ENCODE measurements at places on chromosomes 5 and 9.

DNA sequence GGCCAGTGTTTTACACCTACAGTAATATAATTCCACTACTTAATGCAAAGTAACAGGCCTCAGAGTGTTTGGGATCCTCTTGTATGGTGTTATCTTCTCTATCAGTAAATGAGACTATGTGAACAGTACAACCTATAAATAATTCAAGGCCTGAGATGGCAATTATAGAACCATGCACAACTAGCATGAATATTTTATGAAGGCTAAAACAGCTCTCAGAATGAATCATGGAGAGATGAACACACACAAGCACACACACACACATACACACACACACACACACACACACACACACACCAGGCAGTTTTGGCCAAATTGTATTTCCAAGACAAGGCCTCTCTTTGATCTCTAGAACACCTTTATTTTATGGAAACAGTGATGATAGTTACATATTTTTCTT is 224.9 kb downstream of the EBF1 start:
- no peak for DNase-seq

- no peak for DNase-seq
Measured at GRCh38 chr5:51487952-51488351, 104.7 kb downstream of the ISL1 start.

DNA sequence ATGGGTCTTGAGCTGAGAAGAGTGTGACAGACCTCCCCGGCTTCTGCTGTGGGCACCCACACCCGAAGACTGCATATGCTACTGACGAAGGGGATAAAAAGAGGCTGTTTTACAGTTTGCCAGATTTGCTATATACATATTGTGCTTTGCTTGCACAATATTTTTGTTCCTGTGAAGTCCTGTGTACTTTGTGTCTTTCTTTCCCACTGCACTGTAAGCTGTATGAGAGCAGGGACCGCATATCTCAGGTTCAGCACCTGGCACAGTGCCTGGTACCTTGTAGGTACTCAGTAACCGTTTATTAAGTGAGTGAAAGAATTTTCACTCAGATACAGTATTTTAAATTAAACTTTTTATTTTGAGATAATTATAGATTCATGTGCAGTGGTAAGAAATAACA is 8.2 kb upstream of the GARNL3 start:
- DNase-seq, result no peak

- DNase-seq, result no peak
Measured at GRCh38 chr5:131634238-131634637, 791 bp downstream of the RAPGEF6 start.

- no peak for DNase-seq
Measured at GRCh38 chr9:75063556-75064305, 24.2 kb downstream of the NMRK1 start.

DNA sequence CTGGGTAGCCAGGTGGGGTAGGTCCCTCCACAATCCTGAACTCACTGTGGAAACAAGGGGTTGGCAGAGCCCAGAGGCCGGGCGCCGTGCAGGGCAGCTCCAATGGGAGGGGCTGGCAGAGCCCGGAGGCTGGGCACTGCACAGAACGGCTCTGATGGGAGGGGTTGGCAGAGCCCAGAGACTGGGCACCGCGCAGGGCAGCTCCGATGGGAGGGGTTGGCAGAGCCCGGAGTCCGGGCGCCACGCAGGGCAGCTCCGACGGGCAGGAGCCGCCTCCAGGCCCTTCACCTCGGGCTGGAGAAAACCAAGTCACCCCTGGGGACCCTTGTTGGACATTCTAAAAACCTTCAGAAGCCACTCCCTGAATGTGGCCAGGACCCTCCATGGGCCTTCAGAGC is 9.3 kb downstream of the NACC2 start:
- DNase-seq, result no peak

DNA sequence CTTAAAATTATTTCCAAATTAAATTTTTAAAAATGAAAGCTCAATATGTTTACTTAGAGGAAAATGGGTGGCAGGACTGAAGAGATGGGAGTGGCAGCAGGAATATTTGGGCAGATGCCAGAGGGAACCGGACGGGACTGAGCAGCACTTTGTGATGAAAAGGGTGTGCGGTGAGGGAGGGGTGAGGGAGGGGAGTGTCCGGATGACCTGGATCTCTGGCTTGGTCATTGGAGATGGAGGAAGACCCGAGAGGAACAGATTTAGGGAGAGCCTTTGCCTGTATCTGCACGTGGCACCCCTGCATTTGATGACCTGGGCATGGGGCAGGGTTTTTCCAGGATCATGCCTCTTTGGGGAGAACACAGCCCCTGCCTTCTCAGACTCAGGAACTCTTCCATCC is 201.1 kb upstream of the MVB12B start:
- DNase-seq, result no peak

DNA sequence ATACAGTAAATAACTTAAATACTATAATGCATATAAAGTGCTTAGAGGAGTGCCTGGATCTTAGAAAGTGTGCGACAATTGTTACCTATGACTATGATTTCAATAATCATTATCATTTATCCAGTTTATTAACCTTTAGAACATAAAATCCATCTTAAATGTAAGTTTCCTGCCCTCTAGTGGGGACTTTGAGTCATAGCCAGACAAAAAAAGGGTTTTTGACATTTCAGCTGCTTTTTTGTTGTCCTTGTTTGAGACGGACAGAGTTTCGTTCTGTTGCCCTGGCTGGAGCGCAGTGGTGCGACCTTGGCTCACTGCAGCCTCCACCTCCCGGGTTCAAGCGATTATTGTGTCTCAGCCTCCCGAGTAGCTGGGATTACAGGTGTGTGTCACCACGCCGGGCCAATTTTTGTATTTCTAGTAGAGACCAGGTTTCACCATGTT is 9.7 kb upstream of the C9orf152 start:
- no peak for DNase-seq

DNA sequence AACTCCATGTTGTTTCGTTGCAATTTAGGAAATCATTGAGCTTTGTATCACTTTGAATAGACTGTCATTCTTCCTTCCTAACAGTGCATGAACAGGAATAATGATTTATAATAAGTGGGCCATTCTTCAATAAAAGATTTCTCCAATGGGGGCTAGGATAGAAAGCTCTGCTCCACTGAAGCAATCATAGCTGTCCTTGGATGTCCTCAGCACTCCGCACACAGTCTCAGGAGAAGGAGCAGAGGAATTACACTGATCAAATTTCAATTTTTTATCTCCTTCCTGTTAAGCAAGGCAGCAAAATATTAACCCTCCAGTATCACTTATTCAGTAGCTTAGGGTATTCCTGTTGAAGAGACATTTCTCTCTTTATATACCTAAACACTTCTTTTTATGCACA is 532.7 kb upstream of the ST8SIA4 start:
- DNase-seq, result no peak

DNA sequence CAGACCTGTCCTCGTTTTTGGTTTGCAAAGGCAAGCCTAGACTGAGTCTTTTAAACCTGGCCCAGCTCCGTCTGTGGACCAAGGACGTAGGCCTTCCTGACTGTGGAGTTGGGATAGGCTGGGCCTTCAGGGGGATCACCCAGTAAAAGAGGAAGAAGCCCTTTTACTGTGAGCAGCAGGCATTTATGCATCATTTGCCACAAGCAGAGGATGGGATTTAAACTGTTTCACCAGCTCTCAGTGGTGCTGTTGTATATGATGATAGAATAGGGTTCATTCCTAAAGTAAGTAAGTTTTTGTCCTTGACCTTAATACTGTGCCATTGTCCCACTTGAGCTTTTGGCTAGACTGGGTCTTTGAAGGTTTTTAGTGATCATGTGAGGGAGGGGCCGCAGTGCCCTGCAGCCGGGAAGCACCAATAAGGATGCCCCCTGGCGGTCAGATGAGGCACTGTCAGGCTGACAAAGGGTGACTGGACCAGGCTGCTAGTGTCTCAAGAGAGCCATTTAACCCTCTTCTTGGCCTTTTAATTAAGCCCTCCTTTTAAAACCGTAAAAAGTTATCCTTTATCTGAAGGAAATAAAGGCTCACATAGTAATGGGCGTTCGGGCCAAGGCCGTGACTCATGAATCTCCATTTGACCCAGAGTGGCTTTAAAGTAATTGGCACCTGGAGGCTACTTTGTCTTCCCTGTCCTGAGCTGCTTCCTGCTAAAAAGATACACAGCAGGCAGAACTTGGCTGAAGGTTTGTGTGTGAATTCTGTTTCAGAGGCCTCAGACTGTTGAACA is 74.0 kb downstream of the UBAP1 start:
- DNase-seq, result no peak

GRCh38 chr5:103866169-103866568 is 303.6 kb upstream of the NUDT12 start:
- no peak for DNase-seq

DNA sequence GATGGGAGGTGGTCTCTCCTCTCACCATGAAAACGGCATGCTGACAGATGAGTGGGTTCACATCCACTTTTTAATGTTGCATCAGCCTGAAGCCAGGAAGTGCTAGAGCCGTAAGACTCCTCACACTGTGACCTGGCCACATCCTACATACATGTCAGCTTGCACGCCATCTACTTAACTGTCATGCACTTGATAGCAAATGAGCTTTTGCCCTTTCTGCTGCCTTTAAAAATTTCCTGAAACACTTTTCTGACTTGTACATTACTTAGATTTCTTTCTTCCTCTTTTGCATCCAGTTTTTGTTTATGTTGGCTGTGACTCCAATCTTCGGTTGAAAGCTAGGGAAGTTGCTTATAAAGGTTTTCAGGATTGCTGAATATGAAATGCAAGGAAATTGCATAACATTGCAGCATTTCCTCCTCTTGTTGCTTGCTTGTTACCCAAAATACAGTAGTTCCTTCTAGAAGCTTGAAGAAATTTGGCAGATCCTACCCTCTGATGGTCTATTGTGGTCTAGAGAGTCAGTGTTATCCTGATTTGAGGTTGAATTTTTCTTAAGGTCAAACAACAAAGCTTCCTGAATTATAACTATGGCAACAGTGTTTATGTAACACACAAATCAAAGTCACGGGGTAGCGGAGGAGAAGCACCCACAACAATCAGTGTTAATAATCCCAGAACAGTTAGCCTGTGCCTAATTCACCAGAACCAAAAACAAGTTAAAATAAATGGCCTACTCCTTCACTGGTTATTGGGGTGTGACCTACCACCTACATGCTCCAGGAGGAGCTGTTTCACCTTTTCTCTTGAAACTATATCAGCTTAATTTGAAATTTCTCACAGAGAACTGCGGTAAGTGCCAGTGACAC is 232.5 kb downstream of the ARHGAP26 start:
- DNase-seq, result no peak

DNA sequence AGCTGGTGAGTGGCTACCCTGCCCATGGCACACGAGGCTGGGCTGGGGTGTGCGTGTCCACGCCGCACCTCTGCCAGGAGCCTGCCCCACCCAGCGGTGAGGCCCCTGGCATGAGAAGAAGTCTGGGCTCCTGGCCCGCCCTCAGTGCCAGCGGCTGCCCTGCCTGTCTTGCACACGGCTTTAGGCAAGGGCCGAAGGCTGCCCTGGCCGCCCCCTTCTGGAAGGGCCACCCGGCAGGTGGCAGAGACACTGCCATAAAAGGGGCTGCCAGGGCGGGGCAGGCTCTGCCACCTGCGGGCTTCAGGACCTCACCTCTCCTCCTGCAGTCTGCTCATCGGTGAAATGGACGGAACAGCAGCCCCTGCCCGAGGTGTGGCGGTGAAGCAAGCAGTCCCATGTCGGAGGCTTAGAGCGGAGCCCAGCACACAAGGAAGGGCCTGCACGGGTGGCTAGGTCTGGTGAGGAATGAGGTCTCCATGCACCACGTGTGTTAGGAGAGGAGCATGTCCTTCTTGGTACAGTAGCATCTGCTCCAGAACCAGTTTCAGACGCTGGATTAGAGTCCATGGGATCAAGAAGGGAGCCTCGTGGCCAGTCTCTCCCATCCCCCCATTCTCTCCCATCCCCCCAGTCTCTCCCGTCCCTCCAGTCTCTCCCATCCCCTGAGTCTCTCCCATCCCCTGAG is 34.8 kb upstream of the TMEM250 start:
- DNase-seq, result no peak

- DNase-seq, result no peak
Measured at GRCh38 chr5:67390935-67391334, 194.3 kb upstream of the CD180 start.

GRCh38 chr5:155024015-155024414 is 10.5 kb downstream of the KIF4B start:
- no peak for DNase-seq

DNA sequence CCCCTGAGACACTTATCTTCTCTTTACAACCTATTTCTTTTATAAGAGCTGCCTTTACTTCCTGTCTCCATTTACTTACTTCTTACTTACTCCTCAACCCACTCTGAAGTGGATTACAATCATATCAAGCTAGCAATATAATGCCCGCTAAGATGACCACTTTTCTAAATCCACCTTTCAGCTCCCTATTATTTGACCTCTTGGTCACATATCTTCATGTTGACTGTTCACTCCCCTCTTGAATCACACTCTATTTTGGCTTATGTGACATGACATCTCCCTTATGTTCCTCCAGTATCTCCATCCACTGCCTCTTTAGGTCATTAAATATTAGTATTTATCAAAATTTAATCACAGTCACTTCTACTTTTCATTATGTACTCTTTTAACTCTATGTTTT is 255.3 kb upstream of the TRPC7 start:
- no peak for DNase-seq

DNA sequence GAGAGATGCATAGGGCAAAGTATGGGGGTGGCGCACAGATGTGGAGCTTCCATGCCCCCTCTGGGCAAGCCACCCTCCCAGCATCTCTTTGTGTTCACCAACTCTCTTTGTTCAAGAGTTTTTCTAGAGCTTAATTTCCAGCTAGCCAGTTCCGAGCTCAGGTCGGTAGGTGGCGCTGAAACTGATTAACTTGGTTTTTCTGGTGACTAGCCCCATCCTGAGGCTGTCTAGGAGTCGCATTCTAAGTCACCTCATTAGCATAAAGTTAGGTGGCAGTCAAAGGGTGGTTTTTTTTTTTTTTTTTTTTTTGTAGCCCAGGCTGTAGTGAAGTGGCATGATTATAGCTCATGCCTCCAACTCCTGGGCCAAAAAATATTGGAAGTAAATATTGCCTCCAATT is 476.4 kb downstream of the KDM4C start:
- DNase-seq, result no peak

GRCh38 chr9:112772215-112772509 is 21.6 kb downstream of the SNX30 start:
- no peak for DNase-seq

GRCh38 chr5:54457094-54457862 is 1.8 kb downstream of the HSPB3 start:
- no peak for DNase-seq

GRCh38 chr5:102958481-102959011 is 161.4 kb downstream of the GIN1 start:
- no peak for DNase-seq

DNA sequence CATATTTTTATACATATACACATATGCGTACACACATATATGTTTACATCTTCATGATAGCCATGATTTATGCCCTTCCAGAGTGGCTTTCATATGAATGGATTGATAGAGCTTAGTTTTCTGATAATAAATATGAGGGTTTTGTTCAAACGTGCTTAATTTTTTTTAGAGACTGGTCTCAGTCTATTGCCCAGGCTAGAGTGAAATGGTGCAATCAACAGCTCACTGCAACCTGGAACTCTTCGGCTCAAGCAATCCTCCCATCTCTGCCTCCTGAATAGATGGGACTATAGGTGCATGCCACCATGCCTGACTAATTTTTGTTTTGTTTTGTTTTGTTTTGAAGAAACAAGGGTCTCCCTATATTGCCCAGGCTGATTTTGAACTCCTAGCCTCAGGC is 48.6 kb upstream of the ZSWIM6 start:
- DNase-seq, result no peak

GRCh38 chr5:168779333-168779732 is 200.2 kb upstream of the PANK3 start:
- DNase-seq, result no peak

GRCh38 chr9:15136646-15137045 is 170.4 kb downstream of the TTC39B start:
- no peak for DNase-seq

GRCh38 chr9:92033307-92033706 is 81.9 kb downstream of the SPTLC1 start:
- DNase-seq, result no peak
